ENCODE measurements at places on chromosomes 3 and 15. TPM values are rescaled to one million over a fixed set of nuclear protein-coding genes. Genes with fewer than 3 reads are reported as not detected.

- no peak for DNase-seq
Measured at GRCh38 chr3:62065985-62066693, 307.2 kb downstream of the FEZF2 start.

DNA sequence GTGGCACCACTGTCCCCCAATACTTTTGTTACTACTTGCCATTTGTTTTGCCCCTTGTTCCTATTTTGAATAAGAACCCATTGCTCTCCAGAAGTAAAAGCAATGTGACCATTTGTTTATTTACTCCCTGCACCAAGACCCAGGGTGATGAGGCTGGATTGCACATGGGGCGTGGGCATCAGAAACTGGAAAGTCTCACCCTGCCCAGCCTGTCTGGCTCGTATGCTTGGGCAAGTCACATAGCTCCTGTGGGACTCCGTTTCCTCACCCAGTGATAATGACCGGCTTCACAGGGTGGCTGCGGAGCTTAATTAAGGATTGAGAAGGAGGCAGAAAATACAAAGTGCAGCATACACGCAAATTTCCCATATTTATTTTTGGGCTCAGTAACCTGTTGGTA is 167.7 kb upstream of the ICE2 start:
- no peak for DNase-seq

Gene DUOX2
- polyA plus RNA-seq = 0.03 TPM

- DNase-seq = peak; percentile 34
Measured at GRCh38 chr15:67033571-67034044, 31.8 kb upstream of the SMAD3 start.

DNA sequence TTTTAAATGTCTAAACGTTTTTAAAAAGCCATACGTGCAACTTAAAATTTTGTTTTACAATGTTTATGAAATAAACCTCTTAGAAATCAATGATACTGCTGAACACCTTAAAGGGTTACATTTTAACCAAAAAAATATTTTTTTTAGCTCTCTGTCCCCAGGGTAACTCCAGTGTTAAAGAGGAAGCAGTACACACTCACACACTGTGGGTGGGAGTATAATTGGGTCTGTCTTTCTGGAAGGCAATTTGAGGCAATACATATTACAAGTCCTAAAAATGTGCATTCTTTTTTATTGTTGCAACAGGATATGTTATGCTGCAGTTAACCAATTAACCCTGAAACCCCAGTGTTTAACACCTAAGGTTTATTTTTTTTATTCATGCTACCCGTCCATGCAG is 34.1 kb downstream of the WHAMM start:
- no peak for DNase-seq

DNA sequence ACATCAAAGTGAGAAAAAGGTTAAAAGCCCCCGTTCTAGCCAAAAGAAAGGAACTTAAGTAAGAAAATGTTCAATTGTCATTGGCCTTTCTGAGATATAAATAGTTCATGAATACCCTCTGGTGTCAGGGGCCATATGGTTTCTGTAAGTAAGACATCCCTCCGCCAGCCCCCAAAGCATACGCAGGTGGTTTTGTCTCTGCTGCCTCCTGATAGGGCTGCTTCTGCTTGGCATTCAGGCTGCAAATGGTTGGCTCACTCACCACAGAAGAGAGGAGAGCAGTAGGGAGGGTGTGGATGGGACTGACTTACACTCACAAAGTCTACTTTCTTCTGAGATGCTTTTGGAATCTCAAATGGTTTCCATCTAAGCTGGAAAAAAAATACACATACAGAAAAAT is 29.8 kb downstream of the HGD start:
- DNase-seq = no peak

GRCh38 chr3:171933441-171933840 is 90.3 kb downstream of the TMEM212 start:
- DNase-seq = no peak

Gene MOBP
- polyA plus RNA-seq = not detected

GRCh38 chr15:23648920-23649515 is 1.4 kb upstream of the MAGEL2 start:
- DNase-seq = no peak
